ENCODE measurements at places on chromosomes 1 and 21. TPM values are rescaled to one million over a fixed set of nuclear protein-coding genes. Genes with fewer than 3 reads are reported as not detected.

OR2M3 gene
- total RNA-seq = not detected

MINDY1 gene
- 15.0 TPM for total RNA-seq

PTGFR gene
- total RNA-seq = 68.3 TPM

GCSAML gene
- not detected for total RNA-seq

B4GALT2 gene
- total RNA-seq = 51.5 TPM

Data from smooth muscle cell of trachea (primary cell).